ENCODE measurements at places on chromosomes 7 and 10.

GRCh38 chr7:97269741-97270140 lies 152.2 kb downstream of the SDHAF3 start:
- no peak for DNase-seq

- peak; percentile 76 for DNase-seq
Observed at GRCh38 chr7:149005427-149006344, 22.6 kb downstream of the PDIA4 start.

DNA sequence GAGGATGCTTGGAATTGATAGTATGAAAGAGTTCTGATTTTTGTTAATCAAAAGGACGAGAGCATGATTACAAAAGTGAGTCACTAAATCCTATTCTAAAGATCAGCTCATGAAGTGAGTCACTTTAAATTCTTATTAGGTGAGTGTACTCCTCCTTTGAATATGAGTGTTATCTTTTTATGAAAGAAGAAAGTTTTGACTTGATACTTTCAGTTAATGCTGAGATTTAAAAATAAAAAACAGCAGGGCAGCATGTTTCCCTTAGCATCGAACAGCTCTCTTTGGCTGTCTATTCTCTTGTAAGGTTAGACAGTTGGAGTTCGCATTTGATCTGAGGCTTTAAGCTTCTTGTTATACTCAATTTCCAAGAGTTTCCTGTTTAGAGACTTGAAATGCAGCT lies 222.0 kb downstream of the TWIST1 start:
- no peak for DNase-seq

GRCh38 chr10:111023060-111023459 lies 53.8 kb upstream of the ADRA2A start:
- DNase-seq = no peak

DNA sequence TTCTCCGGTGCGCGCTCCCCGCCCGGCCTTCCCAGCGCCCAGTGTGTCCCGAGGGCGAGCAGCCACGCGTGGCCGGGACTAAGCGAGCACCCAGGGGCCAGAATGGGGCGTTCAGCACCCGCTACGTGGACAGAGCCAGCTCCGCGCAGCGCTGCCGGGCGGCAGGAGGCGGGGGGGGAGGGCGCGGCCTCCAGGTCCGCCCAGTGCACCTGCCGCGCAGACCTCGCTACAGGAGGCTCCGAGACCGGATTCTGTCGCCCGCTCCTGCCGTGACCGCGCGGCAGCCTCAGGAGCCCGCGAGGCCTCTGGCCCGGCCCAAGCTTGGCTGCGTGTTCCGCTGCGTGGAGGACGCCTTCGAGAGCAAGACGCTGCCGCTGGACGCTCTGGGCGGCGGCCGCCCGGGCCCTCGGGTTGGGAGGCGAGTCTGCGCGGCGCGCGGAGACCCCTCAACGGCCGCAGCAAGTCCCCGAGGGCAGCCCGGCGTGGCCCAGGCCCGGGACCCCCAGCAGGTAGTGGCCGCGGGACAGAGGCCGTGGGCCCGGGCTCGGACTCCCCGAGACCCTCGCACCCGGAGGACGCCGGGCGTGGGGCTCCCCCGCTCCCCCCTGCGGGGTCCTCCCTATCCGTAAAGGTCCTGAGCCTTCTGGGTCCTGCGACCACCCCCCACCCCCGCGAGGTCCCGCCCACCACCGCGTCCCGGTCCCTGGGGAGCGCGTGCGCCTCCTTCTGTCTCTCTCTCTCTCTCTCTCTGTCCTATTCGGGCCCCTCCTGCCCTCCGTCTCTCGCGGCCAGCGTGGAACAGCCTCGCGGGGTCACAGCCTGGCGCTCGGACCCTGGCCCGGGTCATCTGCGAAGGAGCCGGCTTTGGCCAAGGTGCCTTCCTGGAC lies 904 bp upstream of the DPYSL4 start:
- peak; percentile 26 for DNase-seq

Measured in hematopoietic multipotent progenitor cell (in vitro differentiated cells).